ENCODE measurements at places on chromosomes 3 and 15.
A peak's percentile ranks its signal among the peaks of the same experiment; 100 is the strongest.

GRCh38 chr3:171184372-171184771 lies 157.9 kb upstream of the SLC2A2 start:
- no peak for DNase-seq

DNA sequence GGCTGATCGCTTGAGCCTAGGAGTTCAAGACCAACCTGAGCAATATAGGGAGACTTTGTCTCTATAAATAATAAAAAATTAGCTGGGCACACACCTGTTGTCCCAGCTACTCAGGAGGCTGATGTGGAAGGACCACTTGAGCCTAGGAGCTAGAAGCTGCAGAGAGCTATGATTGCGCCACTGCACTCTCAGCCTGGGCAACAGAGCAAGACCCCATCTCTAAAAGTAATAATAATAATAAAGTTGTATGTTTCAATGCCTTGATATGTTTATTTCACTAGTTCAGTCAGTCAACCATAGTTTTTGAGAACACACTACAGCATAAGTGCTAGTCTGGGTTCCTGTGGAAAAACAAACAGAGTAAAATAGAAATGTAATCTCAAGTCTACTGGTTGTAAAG lies 36.5 kb downstream of the IGF2BP2 start:
- DNase-seq: no peak

DNA sequence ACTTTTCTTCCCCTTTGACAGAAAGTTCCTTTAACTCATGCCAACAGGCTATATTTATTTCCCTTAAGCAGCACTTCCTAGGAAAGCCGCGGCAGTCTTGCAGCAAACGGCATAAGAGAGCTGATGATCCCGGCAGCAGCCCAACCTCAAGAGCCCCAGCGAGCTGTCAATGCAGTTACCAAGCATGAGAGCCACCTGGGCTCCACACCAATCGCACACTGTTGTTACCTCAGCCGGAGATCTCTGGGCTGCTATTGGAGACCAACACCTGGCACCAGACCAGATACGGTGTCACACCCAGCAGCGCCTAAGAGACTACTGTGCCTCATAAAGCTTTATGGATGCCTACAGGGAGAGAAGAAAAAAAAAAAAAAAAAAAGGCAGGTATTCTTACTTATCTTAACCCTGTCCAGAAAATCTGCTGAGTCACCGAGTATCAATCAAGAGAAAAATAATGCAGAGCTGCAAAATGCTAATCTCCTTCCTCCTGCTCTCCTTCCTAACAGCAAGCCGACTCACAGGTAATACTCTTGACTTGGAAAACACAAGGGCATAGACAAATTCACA lies 11.7 kb downstream of the ABCC5 start:
- no peak for DNase-seq

DNA sequence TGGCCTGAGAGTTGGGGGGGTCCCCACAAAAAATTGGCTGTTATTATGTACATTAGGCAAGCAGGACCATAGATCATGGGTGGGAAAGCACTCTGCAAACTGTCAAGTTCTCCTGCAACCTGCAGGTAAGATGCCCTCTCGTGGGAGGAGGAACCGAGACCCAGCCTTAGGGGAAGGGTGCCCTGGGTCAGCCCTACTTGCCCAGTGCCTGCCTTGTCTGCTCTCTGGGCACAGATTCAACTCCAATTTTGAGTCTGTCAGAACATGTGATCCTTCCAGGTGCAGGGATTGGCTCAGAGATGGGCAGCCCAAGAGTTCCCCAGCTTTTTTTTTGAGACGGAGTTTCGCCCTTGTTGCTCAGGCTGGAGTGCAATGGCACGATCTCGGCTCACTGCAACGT lies 99.2 kb downstream of the PLXNA1 start:
- no peak for DNase-seq

- DNase-seq: no peak
These were observed 12.1 kb downstream of the GAP43 start for GRCh38 chr3:115635406-115635805.

GRCh38 chr15:90001062-90001682 lies at the start of gene ZNF710:
TSS of gene ZNF710 (plus strand) at chr15:90001324. CDS start at chr15:90067138, 65,814 bp downstream.
- DNase-seq: peak; percentile 30

- DNase-seq: no peak
These were observed 12.8 kb downstream of the CSNK1G1 start for GRCh38 chr15:64343222-64343621.
